AG10803 (cell line): ENCODE measurements at places on chromosomes 3 and 15.

- peak; percentile 28 for DNase-seq
Observed at GRCh38 chr3:37456270-37456708, 281.9 kb upstream of the LRRFIP2 start.

- DNase-seq = no peak
Observed at GRCh38 chr3:10170915-10171478, 6.3 kb downstream of the IRAK2 start.

GRCh38 chr3:120052677-120053076 lies 41.6 kb downstream of the GSK3B start:
- DNase-seq = peak; percentile 22

- no peak for DNase-seq
Observed at GRCh38 chr3:142779591-142779990, 55.8 kb downstream of the TRPC1 start.

GRCh38 chr3:33060609-33061337 lies 36.2 kb downstream of the GLB1 start:
- no peak for DNase-seq

- no peak for DNase-seq
Observed at GRCh38 chr15:100054539-100054938, 287.2 kb downstream of the ADAMTS17 start.

DNA sequence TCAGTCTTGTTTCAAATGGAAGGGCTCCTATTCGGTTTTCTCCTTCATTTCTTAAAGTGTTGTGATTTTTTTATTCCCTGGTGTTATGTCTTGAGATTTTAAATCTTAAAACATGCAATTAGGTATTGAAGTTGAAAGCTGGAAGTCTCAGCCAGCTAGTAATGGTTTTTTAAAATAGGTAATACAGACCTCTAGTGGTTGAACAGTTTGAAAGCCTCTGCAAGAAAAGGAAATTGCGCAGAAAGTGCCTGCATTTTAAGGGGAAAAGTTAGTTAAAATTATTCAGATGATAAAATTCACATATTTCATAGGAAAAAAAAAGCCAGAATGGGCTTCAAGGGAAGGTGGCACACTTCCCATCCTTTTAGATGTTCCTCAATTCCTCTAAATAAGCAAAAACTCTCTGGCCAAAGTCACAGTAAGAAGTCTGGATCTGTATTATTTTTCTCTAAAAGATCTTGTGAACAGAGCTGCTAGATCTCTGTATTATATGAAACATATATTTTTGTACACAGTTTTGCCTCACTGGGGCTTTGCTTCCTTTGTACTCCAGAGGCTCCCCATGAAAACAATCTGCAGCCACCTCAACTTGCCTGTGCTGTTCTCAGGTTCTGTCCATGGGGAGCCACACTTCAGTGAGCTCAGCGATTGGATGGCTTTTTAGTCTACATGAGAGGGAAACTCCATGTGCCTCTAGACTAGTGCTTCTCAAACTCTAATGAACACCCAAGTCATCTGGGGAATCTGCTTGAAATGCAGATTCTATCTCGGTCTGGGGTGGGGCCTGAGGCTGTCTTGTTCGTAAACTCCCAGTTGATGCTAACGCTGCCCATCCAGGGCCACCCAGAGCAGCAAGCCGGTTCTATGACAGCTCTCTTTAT lies 21.5 kb downstream of the AGTR1 start:
- DNase-seq = peak; percentile 24

GRCh38 chr3:107555359-107555758 lies 32.6 kb downstream of the BBX start:
- DNase-seq = no peak

GRCh38 chr3:54665016-54665600 lies 262.8 kb downstream of the LRTM1 start:
- DNase-seq = no peak

- peak; percentile 94 for DNase-seq
Observed at GRCh38 chr3:72044231-72044855, 259.4 kb upstream of the PROK2 start.

DNA sequence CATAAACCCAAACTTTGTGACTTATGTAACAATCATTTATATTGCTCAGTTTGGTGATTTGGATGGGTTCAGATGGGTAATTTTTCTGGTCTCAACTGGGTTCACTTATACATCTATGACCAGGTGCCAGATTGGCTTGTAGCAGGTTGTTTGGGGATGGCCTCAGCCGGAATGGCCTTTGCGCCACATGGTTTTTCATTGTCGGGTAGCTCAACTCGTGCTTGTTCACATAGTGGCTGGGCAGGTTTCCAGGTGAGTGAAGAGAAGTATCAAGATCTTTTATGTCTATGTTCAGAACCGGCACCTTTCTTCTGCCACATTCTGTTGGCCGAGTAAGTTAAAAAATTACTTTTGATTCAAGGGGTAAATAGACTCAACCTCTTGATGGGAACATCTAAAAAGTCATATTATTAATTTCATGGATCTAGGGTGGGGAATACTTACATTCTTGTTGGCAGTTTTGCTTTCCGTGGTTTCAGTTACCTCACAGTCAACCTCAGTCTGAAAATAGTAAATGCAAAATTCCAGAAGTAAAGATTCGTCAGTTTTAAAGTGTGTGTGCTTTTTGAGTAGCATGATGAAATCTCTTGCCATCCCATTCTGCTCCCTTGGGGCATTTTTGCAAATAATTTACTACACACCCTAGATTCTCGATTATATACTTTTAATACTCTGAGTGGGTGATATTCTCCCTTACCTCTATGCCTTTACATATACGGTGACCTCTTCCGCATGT lies 745.7 kb upstream of the CCDC54 start:
- DNase-seq = peak; percentile 44

DNA sequence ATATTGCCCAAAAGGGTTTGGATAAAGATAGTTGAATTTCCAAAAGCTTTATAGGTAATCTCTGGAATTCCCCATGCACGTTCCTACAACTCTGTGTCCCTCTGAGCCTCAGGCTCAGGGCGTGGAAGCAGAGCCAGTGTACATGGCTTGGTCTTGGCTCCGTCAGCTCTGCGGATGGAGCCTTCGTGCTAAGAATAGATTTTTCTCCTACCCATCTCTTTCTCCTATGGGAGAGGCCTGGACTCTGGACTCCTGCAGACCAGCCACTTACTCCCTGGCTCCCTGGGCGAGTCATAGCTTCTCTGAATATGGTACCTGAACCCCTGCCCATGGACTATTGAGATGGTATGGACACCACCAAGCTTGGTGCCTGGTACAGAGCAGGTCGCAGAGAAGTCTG lies 99.9 kb downstream of the EEFSEC start:
- no peak for DNase-seq

DNA sequence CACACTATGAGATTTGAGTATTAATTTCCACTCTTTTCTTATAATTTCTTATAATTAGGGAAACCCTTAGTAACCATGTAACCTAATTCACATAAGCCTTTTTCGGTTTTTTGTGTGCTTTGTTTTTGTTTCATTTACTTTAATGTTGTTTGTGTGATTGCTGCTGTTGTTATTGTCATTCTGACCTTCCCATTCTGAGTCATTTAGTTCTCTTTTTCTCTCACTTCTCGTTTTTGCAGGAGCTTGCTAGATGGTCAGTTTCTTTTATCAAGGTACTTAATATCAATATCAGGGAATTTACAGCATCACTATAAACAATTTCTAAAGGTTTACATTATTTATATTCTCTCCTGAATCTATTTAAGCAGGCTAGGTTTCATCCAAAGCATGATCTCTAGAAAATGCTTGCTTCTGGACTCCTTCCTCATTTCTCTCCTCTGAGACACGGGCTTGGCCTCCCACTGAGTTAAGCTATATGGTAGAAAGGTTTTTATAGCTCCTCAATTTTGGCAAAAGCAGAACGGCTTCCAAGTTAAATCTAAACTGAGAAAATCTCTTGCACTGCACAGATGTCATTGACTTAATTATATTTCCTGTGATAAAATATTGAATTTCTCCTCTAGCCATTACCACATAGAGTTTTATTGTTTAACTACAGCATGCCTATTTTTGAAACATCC lies 534.2 kb downstream of the NSUN3 start:
- no peak for DNase-seq

DNA sequence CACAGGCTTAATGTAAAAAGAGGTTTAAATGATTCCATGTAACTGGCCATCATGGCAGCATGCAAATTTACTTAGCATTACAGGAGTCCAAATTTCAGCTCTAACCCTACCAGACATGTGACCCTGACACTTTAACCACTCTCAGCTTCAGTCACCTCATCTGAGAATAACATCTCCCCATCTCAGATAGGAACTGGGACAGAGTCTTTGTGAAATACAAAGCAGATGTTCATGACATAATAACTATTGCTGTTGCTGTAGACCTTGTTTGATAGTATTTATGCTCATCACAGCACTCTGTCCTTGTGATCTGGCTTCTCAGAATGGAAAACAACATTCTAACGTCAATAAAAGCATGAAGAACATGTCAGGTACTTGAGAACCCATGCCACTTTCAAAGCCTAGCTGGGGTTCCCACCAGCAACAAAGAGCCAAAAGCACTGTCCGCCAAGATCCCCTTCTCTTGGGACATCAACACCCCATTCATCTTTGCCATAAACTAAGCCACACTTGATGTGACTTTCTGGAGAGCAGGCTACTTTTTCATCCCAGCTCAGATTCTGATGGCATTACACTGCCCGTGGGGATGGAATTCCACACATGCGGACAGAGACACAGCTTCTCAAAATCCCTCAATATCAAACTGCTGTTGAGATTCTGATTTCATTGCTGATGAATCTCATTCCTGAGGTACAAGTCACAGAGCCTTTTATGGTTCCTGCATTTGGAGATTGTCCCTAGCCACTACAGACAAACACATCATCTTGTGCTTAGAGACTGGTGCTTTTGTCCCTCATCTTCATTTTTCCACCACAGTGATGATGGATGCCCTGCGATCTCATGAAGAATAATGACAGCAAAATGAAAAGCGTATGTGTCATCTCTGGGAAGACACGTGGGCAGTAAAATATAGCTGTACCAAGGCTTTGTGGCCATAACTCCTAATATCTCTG lies 202.7 kb downstream of the TNIK start:
- DNase-seq = peak; percentile 84

- peak; percentile 59 for DNase-seq
Observed at GRCh38 chr3:87333393-87333892, 57.1 kb upstream of the POU1F1 start.
